Stimulated activated CD4-positive, alpha-beta T cell treated with anti-CD3 and anti-CD28 coated beads, Interleukin-12 subunit alpha, Interleukin-12 subunit beta, amount 100 ng/mL, for 24 hours (primary cell): ENCODE measurements at places on chromosomes 4 and X.
A peak's percentile ranks its signal among the peaks of the same experiment; 100 is the strongest.

DNA sequence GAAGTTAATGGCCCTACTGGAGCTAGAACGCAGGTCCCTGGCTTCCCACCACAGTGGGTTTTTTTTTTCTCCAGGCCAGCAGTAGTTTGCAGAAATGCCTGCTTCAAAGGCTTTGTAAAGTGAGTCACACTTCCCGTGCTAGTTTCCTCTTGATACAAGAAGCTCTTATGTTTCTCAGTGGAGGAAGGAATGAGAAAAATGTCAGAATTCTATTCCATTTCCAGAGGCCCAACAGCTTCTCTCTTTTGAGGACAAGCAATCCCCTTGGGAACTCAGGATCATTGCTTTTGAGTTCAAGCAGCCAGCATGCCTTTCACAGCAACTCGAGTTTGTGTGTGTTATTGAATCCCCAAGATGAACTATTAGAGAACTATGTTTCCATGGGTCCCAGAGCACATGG lies 134.3 kb downstream of the GUCY2F start:
- DNase-seq, result no peak

- no peak for DNase-seq
These were observed 39.7 kb downstream of the NSG1 start for GRCh38 chr4:4426511-4427120.

- DNase-seq, result no peak
These were observed 651.9 kb upstream of the PCDH7 start for GRCh38 chr4:30068234-30068633.

GRCh38 chr4:42671431-42672194 lies 14.7 kb upstream of the ATP8A1 start:
- DNase-seq, result no peak

- DNase-seq, result peak; percentile 77
These were observed 18.2 kb downstream of the ELF4 start for GRCh38 chrX:130091980-130092522.

- no peak for DNase-seq
These were observed 495.1 kb upstream of the FAM241A start for GRCh38 chr4:111650146-111650545.

GRCh38 chr4:7430368-7430964 lies 4.3 kb downstream of the PSAPL1 start:
- DNase-seq, result no peak

- no peak for DNase-seq
These were observed 456.1 kb downstream of the GRXCR1 start for GRCh38 chr4:43348591-43348990.

GRCh38 chrX:69228732-69229131 lies 63.5 kb upstream of the PJA1 start:
- DNase-seq, result no peak

- no peak for DNase-seq
These were observed 177.4 kb upstream of the IL15 start for GRCh38 chr4:141459020-141459419.

DNA sequence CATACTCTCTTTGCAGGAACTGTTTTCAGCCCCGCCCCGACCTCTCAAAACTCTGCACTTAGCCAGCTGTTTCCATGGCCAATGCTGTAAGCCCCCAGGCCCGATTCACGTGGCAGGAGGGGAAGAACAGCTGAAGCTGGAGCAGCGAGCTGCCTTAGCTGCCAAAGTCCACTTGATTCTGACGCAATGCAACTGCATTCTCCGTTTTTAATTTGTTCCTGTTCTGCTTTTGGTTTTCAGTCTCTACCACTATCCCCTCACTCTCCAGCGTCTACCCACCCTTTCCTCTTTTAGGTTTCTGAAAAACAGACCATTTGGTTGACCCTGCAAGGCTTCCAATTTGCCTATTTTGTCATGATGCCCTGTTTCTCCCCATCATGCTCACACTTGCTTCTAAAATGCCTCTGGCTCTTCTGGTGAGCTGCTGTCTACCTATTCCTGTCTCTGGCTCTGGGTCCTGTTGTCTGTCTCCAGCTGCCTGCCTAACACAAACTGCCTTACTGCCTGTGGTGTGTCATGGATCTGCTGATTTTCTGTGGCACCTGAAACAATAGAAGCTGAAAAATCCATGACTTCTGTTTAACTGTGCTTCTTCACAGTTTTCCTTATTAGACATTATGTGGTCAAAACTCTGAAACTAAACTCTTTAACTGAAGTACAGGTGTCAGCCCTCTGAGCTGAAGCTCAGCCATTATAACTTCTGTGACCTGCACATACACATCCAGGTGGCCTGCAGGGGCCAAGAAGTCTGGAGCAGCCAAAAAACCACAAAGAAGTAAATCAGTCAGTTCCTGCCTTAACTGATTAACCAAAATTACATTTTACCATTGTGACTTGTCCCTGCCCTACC lies 160.5 kb upstream of the AGTR2 start:
- DNase-seq, result no peak

DNA sequence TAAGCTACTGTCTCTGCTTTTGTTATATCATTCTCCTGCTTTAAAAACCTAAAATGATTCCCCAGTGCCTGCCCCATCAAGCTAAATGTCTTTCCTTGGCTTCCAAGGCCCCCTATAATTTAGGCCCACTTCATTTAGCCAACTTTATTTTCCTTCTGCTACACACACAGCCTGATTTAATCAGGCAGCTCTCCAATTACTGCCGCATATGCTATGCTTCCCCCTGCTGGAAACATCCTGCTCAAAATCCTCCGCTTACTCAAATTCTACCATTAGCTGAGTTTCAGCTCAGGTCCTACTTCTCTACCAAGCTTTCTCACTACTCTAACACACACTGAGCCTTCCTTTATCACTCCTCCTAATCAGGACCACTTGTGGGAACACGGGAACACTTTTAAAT lies 17.0 kb downstream of the LAMP2 start:
- no peak for DNase-seq

DNA sequence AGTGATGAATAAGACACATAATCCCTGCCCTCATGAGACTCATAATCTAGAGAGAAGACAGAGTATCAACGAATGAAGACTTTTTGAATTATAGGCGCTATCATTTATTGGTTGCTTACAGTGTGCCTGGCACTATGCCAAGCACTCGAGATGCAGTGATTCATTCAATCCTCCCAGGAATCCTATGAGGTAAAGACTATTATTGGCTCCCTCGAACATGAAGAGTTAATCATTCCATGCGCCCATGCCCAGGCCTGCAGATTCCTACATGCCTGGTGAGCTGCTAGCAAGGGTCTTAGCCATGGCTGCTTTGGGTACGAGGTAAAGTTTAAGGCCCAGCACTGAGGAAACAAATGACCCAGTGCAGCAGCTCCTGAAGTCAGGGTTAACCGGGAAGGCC lies 47.0 kb downstream of the TEX13B start:
- no peak for DNase-seq
